ENCODE measurements at places on chromosomes 3 and 15.

GRCh38 chr3:141849056-141849815, 27.2 kb upstream of the ATP1B3 start:
- no peak for DNase-seq

DNA sequence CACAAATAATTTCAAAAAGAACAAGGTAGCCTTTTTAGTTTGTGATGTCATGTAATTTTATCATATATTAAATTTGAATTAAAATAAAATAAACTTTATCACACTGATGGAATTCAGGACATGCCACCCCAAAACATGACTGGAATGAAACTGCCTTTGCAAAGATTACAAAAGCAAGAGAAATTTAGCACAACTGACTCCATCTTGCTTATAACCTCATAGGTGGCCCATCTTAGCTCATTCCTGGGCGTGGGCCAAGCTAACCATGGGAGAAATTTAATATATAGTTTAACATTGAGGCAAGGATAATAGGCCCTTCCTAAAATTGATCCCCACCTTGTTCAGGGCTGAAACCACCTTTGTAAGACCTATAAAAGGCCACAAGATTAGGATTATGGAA, 235.6 kb downstream of the ZNF385D start:
- DNase-seq: no peak

GRCh38 chr3:47443611-47443995, 32.1 kb downstream of the SCAP start:
- DNase-seq: no peak

GRCh38 chr3:8954938-8955763, 8.1 kb downstream of the RAD18 start:
- DNase-seq: no peak

DNA sequence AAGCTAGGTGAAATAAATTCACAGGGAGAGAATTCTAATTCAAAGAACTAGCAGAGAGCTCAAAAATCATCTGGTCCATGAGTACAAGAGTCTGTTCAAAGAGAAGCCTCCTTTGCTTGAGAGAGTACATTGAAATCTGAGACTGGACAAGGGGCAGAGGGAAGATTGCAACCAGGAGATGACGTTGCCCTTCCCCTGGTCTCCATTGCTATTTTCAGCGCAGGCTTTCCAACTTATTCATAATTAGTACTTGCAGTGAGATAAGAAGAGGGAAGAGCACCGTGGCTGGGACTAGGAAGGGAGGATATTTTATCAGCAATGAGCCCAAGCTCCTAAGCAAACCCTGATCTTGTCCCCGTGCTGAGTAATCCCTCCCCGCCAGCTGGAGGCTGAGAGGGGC, 251.8 kb upstream of the RORA start:
- no peak for DNase-seq

GRCh38 chr3:113218681-113219045, 7.3 kb downstream of the BOC start:
- DNase-seq: no peak

DNA sequence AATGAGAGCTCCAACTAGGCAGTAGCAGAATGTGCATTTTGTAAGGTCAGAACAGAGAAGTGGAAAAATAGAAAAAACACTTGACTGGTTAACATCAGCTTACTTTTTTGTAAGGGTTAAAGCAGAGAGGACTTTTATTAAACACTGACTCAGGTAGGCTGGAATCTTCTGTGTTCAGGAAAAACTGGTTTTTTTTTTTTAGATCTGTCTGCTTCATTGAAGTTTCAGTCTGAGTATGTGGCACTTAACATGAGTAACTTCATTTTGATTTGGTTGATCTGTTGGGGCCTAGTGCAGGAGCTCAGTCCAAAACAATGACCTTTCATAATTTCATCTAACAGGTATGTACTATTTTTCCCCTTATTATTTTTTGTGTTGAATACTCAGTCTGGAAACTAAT, 141.1 kb downstream of the DOCK3 start:
- DNase-seq: no peak
